Fibroblast of skin of abdomen (primary cell): ENCODE measurements at places on chromosomes 16 and 17.
A peak's percentile ranks its signal among the peaks of the same experiment; 100 is the strongest.

DNA sequence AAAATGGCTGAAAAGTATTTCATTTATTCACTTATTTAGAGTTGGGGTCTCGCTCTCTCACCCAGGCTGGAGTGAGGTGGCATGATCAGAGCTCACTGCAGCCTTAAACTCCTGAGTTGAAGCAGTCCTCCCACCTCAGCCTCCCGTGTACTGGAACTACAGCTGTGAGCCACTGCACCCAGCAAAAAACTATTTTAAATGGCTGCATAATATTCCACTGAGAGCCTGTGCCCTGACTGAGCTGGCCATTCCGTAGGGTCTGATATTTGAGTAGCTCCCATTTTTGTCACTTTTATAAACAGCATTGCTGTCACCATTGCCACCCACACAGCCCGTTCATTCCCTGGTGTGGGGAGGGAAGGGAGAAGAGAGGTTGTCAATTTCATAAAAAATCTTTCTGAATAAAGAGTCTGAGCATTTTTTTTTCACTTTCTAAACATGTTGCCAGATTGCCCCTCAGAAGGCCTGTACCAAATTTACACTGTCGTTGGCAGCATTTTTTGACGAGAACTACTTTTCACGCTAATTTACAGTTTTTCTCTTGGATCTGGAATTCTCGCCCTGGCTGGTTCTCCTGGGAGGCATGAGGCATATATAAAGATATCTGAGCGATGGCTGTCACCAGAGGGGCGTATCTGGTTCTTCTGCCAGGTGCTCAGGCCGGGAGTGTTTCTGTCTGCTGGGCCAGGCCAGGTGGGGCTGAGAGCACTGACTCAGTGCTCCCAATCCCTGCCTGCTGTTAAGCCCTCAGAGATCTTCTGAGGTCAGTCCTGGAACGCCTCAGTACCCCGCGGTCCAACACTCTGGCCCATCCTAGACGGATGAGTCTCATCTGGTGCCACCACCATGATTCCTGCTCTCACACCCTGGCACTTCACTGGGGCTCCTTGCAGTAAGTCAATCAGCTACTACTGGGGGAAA is 7.2 kb upstream of the KIFC3 start:
- DNase-seq: no peak

- no peak for DNase-seq
These were observed 23.9 kb downstream of the NLRC3 start for GRCh38 chr16:3553138-3553923.

DNA sequence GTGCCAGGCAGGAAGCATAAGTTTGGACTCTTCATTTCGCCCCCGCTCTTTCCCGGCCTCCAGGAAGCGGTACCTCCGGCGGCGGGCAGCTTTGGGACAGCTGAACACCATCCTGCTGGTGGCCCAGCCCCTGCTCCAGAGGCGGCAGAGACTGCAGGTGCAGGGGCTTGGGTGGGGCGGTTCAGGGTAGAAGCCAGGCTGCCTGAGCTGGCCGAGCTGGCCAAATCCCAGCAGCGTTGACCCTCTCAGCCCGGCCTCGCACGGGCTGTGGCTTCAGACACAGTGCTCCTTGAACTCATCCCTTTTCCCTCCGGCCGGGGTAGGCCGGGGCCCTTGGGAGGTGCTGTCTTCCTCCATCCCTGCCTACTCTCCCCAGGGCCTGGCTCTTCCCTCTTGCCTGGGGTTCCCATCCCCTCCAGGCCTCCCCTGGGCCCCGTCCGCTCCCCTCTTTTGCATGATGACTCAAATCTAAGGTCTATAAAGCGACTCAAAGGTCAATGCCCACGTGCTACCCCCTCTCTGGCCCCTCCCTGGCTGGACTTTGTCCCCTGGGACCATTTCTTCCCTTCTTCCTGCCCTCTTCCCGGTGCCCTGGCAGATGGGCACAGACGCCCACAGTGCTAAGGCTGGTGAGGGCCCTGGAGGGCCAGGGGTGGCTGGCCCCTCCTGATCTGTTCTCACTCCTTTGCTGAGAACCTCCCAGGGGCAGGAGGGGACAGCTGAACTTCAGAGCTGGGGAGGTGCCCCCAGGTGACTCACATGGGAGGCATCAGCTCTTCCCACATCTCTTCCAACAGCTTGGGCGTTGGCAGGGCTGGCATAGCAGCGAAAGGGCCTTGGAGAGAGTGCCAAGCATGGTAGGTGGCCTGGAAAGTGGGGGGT is 22.7 kb downstream of the MYO15B start:
- no peak for DNase-seq

GRCh38 chr17:80021600-80021999 is 14.1 kb downstream of the TBC1D16 start:
- DNase-seq: no peak

DNA sequence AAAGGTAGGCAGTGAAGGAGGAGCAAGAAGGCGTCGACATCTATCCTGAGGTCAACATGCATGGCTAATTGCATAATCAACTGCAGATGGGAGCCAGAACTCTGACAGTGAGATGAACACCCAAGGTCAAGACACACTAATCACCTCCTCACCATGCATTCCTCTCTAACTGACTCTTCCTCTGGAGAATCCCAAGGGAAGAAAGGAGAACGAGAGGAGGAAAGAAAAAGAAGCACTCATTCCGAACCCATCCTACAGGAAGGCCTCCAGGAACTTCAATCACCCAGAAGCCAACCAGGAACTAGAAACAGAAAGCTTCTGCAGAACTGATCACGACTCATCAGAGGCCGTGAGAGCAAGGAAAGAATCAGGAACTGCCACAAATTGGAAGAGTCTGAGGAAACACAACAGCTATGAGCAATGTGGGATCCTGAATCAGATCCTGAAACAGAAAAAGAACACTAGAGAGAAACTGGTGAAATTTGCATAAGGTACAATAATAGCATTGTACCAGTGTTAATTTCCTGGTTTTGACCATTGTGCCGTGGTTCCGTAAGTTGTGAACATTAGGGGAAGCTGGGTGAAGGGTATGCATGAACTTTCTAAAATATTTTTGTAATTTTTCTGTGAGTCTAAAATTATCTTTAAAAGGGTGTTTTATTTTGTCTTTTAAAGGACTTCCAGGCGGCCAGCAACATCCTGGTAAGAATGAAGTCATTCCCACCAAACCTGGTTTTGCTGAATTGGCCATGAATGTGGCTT is 10.0 kb upstream of the BEAN1 start:
- peak; percentile 86 for DNase-seq
